EH (cell line): ENCODE measurements at places on chromosomes 4 and X.

- DNase-seq = peak; percentile 53
These were observed 412.3 kb downstream of the PDGFC start for GRCh38 chr4:156559346-156559745.

GRCh38 chr4:187541666-187542065, 453.9 kb upstream of the ZFP42 start:
- DNase-seq = peak; percentile 95

DNA sequence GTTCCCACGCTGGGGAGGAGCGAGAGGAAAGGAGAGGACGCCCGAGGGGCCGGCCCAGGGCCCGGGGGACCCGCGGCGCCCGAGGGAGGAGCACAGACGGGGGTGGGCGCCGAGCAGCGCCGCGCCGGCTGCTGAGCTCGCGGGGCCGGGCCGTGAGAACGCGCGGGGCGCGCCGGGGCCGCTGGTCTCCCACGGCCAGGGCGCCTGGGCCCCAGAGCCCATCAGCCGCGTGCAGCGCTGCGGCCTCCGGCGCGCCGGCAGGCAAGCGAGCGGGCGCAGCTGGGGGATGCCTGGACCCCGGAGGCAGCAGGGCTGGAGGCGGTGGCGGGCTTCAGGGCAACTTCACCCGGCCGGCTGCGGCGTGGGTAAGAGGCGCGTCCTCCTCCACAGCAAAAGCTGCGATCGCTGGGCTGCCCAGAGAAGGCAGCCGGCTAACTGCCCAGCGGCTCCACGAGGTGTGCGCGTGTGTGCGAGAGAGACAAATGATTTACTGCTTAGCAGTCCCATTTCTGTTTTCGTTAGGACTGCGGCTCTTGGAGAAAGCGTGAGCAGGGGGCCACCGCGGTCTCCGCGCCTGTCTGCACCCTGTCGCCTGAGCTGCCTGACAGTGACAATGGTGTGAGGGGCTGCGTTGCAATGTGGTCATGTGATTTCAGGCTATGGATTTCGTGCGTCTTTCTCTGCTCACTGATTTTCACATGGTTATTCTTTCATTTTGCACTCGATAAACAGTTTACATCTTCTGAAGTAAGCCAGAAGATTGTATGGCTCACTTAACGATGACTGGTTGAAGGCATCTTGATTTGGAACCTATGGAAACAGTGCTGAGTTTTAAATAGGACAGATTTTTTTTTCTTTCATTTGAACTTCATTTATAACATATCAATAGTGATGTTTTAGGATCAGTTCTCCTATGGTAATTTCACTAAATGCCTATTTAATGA, 1.2 kb downstream of the GUCY1A1 start:
- DNase-seq = peak; percentile 37

DNA sequence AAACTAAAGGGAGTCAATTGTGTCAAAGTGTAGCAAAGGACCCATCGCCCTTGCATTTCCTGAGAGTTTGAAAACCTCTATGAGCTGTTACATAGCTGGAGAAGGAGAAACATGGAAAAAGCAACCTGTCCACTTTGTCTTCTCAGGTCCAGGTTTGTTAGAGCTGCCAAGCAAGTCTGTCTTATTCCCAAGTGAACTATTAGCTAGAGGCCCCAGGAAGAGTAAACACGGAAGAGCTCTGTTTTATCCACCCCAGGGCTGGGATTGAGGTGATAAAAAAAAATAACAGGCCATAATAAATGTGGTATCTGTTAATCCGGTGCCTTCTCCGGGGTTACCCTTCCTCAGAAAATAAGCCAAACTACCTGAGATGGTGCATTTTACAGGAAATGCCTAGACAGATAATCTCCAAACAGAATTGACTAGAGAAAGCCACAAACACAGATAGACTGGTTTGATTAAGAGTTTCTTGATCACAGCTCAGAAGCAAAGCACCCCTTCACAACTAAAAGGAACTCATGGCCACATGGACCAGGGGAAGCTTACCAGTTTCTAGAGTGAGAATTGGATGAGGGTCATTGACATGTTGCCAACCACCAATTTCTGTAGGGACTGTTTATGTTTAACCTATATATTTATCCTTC, 35.9 kb upstream of the RELL1 start:
- DNase-seq = no peak

- peak; percentile 74 for DNase-seq
These were observed 746 bp downstream of the PPAT start for GRCh38 chr4:56434599-56435139.

DNA sequence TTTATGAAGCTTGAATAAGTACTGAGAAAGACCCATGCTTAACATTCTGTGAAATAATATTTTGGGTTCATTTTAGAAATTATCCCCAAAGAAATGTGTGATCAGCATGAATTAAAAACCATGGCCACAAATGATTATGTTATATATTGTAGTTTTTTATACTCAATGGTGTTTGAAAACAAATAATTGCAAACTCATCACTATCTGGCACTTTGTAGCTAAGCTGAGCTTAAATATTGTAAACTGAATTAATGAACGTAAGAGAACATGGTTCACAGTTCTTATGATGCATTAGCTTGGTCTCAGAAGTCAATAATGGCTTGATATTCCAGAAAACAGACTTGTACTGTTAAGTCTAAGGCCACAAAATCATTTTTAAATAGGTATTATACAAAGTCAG, 24.6 kb upstream of the ASB5 start:
- no peak for DNase-seq

DNA sequence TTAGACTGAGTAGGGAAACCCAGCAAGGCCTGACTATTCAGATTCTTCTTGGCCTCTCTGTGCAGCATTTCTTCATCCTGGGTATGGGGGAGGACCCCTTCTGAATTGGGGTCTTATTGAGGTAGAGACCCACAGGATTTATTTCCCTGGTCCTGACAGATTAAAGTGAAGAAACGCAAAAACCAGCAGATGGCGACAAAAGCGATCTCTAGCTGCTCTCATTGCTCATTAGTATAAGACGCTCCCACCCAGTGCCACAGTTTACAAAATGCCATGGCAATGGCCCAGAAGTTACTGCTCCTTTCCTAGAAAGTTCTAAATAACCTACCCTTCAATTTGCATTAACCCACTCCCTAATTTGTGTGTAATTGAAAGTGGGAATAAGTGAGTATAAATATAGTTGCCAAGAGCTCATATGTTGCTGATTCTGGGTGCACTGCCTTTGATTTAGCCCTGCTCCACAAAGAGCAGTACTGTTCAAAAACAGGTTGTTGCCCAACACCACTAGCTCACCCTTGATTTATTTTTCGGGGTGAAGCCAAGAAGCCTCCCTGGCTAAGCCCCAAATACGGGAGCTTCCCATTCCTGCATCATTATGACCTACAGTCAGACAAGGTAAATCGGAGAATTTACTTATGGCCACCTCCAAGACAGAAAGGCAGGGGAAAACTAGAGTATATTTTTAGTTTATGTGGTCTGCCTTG, 3.7 kb upstream of the BEX4 start:
- peak; percentile 57 for DNase-seq
